ENCODE measurements at places on chromosomes 1 and 21.

- DNase-seq, result peak; percentile 63
These were observed 38.4 kb downstream of the PIK3CD start for GRCh38 chr1:9689971-9690381.

GRCh38 chr21:24671901-24672300 lies 935.4 kb downstream of the MRPL39 start:
- DNase-seq, result no peak

GRCh38 chr1:61931587-61932279 lies 189.5 kb downstream of the PATJ start:
- no peak for DNase-seq

GRCh38 chr1:44557778-44558177 lies 116.5 kb downstream of the TMEM53 start:
- DNase-seq, result peak; percentile 37

DNA sequence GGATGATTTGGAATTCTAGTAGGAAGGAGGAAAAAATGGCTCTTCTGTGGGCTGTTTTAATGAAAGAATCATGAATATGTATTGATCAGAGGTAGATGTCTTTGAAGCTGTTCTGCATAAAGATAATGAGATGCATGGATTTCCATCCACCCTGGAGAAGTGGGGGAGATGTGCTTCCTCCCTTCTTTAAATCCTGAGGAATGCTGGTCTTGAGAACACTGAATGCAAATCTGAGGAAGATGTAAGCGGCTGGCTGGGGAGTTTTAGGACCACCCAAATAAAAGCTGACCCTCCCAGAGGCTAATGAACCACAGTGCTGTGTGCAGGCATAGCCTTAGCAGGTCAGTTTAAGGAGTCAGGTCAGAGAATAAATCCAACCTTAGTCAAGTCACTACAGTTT lies 37.3 kb downstream of the ZMYND12 start:
- DNase-seq, result no peak

- DNase-seq, result no peak
These were observed 106.5 kb upstream of the SLC2A1 start for GRCh38 chr1:43065191-43065590.

- peak; percentile 5 for DNase-seq
These were observed 23.9 kb downstream of the TRPM2 start for GRCh38 chr21:44377201-44377921.

GRCh38 chr1:64030411-64030810 lies 173.0 kb upstream of the UBE2U start:
- DNase-seq, result no peak

GRCh38 chr1:108955111-108955510 lies 8.2 kb downstream of the CLCC1 start:
- DNase-seq, result no peak

- DNase-seq, result peak; percentile 43
These were observed 18.2 kb downstream of the C1orf87 start for GRCh38 chr1:60055336-60055735.

DNA sequence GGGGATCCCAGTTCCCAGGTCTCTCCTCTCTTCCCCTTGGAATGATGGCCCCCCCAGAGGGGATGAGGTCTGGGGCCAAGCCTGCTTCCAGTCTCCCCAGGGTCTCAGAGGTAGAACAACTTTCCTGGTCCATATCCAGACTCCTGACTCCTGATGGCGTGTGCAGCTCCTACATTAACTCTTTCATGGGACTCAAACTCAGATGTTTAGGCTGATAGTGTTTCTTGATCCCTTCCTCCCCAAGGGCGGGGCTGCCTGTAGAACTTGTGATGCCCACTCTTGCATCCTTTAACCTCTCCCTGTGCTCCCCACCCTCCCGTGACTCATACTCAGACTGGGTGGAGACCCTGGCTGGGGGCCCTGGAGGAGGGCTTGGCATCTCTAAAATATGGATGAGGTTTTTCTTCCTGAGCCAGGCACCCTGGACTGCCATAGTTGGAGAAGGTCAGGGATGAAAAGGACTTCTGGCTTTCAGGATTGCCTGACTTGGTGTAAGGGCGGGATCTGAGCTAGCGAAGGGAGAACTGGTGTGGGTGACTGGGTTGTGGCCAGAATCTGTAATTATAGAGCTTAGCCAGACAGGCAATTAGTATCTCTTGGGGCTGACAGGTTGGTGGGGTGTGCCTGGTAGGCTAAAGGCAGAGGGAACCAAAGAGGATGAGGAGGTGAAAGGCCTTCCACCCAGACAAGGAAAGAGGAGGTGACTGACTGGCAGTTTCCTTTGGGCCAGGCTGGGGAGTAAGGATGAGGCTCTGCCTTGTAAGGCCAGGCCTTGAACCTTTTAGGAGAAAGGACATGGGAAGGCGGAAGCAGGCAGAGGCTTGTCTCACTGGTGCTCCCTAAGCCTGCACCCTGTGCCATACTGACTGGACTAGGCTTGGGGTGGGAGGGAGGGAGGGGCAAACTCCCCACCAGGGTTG lies 1.5 kb downstream of the ATP8B2 start:
- DNase-seq, result peak; percentile 83

GRCh38 chr1:25576459-25577133 lies 33.2 kb downstream of the LDLRAP1 start:
- no peak for DNase-seq

DNA sequence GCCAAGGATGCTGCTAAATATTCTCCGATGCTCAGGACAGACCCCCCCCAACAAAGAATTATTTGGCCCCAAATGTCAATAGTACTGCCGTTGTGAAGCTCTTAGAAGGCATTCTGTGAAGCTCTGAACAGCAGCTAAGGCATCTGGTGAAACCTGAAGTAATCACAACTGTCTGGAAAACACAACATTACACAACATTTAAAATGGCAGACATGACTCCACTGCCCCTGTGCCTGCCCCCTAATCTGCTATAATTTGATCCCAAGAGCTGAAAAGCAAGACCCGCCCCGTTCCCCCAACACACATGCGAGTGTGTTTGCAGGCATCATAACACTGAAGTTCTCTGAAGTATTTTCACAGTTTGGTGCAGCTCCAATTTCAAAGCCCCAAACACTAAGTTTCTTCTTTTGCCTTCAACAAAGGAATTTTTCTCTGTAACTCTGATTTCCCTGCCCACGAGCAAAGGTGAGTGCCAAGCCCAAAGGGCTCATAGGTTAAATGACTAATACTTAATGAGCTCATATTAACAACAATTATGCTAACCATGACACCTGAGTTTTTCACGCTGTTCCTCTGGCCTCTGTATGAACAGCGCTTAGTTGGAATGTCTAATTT lies 129.2 kb downstream of the CLIC6 start:
- no peak for DNase-seq

- DNase-seq, result no peak
These were observed 139.5 kb upstream of the SAMSN1 start for GRCh38 chr21:14685568-14685967.

- DNase-seq, result no peak
These were observed 44.4 kb downstream of the ZNF697 start for GRCh38 chr1:119603695-119604094.

- no peak for DNase-seq
These were observed 52.6 kb upstream of the JUN start for GRCh38 chr1:58836408-58836807.

- DNase-seq, result peak; percentile 88
These were observed 54.3 kb downstream of the ADARB1 start for GRCh38 chr21:45128613-45129188.

- peak; percentile 70 for DNase-seq
These were observed 32.1 kb downstream of the CD244 start for GRCh38 chr1:160830321-160831153.

DNA sequence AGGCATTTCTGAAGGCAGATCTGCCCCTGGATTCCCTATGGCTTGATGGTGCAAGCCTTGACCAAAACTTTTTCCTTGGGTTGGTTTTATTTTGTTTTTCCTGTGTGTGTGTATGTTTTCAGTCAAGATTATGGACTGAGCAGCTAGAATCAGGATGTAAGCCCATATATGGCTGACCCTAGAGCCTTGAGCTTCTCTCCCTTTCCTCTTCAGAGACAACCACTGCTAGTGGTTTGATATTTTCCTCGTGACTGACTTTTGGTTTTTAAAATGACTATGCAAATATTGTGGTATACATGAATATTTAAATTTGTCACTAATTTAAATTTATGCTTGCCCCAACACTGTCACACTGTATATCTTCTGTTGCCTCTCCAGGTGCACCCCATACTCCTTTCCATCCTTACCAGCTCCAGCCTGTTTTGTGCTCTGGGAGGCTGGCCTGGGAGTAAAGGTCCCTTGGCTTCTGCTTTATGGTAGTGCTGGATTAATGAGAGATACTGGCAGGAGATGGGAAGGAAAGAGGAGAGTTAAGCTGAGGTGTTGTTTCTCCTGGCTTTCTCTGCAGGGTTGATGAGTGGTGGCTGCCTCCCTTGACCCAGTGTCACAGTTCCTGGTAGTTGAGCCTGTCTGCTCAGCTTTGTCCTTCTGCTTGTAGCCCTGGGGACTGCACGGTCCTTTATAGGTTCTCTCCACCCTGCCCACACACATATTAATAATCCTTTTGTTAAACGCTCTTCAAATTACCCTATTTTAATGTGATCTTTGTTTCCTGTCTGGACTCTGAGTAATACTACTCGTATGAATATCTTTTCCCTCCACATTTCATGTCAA lies 44.4 kb downstream of the RWDD3 start:
- no peak for DNase-seq

- no peak for DNase-seq
These were observed 765 bp upstream of the VPS45 start for GRCh38 chr1:150066838-150067183.

- DNase-seq, result no peak
These were observed 35.0 kb downstream of the OVGP1 start for GRCh38 chr1:111392460-111392945.

GRCh38 chr1:14238472-14239307 lies 359.8 kb upstream of the KAZN start:
- DNase-seq, result no peak

GRCh38 chr21:22355949-22356348 lies 1357.7 kb downstream of the NCAM2 start:
- no peak for DNase-seq

DNA sequence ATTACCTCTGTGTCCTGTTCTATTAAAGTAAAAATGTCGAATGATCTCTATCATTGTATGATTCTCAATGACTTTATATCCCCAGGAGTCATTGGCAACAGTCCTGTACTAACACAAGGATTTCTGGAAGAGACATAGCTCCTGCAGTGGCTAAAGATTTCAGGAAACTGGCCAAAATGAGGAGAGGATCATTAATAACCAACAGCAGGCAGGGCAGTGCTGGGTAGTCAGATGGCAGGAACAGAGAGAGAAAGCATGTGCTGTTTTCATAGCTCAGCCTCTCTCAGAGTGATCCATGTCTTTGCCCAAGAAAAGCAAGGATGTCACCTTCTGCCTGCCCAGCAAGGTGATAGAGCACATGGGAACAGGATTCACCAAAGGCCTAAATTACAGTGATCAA lies 604.7 kb upstream of the PLXNA2 start:
- DNase-seq, result no peak

- DNase-seq, result no peak
These were observed 103.5 kb upstream of the SERTAD4 start for GRCh38 chr1:210129092-210129491.

GRCh38 chr21:46069719-46070279 lies 28.1 kb upstream of the COL6A2 start:
- peak; percentile 1 for DNase-seq

- no peak for DNase-seq
These were observed 68.6 kb downstream of the PIK3CD start for GRCh38 chr1:9719978-9720722.

DNA sequence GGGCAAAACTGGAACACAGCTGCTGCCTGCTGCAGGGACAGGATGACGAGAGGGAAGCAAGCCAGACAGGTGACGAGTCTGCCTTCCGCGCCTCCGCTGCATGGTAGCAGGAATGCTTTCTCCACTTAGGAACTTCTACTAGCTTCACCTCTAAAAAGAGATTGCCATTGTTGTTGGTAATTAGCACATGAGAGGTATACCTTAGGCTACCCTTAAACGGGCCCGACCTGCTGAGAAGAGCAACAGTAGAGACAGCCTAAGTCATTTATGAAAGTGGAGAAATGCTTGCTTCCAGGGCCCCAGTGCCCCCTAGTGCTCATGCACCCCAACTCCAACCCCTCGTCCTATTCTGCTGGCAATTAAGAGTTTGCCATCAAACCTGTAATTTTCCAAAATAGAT lies 96.9 kb upstream of the AKT3 start:
- DNase-seq, result peak; percentile 36

DNA sequence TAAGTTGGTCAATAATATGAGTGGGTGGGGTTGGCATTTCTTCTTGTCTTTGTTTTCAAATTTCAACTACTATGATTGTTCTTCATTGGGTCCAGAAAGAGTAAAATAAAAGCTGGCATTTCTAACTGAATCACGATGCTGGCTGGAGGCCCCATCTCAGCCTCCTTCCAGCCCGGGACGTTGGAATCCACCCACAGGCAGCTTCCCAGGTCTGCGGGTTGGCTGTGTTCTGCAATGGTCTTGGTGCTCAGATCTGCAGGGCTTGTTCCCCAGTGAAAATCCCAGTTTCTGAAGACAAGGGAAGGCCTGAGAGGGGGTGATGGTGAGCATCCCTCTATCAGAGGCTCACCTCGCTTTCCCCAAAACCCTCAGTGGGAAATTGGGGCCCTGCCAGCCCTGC lies 54.7 kb upstream of the ARHGEF16 start:
- DNase-seq, result no peak

DNA sequence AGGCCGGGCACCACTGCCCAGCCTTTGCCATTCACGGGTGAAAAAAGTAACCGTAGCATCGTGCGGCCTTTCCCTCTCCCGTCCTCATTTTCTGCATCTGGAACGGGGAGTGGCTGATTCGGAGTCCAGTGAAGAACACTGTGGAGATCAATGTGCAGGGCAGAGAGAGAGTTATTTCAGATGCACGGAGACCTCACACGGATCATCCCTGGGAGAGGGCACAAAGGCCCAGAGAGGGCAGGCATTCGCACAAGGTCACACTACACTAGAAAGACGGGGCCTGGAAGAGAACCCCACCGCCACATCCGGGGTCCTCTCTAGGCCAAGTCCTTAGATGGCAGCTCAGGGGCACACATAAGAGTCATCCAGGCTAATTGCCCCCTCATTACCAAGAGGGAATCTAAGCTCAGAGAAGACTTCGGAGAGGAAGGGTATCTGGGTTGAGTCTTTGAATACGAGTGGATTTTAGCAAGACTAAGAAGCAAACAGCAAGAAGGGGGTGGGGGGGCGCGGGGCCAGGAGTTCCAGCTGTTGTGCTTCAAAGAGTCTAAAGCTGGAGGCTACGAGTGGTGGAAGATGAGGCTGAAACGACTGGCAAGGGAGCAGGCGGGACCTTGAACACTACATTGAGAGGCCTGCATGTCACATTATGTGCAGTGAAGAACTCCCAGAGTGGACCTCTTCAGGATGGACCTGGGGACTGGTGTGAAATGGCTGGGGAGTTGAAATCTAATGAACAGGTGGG lies 857 bp downstream of the GPX7 start:
- peak; percentile 12 for DNase-seq

GRCh38 chr1:42153624-42154023 lies 414 bp downstream of the GUCA2B start:
- DNase-seq, result no peak

DNA sequence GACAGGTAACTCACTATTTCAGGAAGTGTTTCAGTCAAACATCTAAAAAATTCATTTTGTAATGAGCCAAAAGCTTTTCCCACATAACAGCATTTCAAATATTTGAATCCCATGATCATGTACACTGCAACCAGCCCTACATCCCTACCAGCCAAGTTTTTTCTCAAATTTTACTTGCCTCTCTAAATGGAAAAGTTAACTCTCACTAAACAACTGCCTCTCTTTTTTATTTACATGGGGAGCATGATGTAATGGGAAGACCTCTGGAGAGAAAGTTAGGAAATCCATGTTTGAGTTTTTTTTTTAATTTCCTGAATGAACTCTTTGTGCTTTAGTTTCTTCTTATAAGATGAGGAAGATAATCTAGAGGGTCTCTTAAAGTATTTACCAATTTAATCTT lies 70.5 kb downstream of the TTLL7 start:
- no peak for DNase-seq

- DNase-seq, result no peak
These were observed 51.1 kb downstream of the CSMD2 start for GRCh38 chr1:34113887-34114286.

Measured in Daoy (cell line).